ENCODE measurements at places on chromosomes 3 and 15. TPM values are rescaled to one million over a fixed set of nuclear protein-coding genes. Genes with fewer than 3 reads are reported as not detected.

Gene PLSCR2
- not detected for total RNA-seq

Gene APOD
- total RNA-seq = 6.8 TPM

Gene DNAH12
- not detected for total RNA-seq

Gene GHRL
- total RNA-seq = 3.8 TPM

Gene AADACL2
- not detected for total RNA-seq

Gene LXN
- 17.3 TPM for total RNA-seq

Gene MEIS2
- total RNA-seq = 27.7 TPM

Gene HGD
- total RNA-seq = 0.83 TPM

Gene KBTBD13
- total RNA-seq = not detected

Gene NPAP1
- not detected for total RNA-seq

Gene RBP2
- not detected for total RNA-seq

Gene HEG1
- 74.4 TPM for total RNA-seq

Gene SERINC4
- not detected for total RNA-seq

Gene SLC22A13
- total RNA-seq = 0.68 TPM

Gene UCN2
- 0.20 TPM for total RNA-seq

Gene CD200R1
- 9.8 TPM for total RNA-seq

Gene NPTN
- 101 TPM for total RNA-seq

Gene CHMP2B
- 30.1 TPM for total RNA-seq

Gene CTXND1
- 4.4 TPM for total RNA-seq

Gene IQGAP1
- 231 TPM for total RNA-seq

Gene NMD3
- 29.4 TPM for total RNA-seq

Gene ROPN1
- total RNA-seq = not detected

Gene PLA1A
- not detected for total RNA-seq

Gene MBD4
- total RNA-seq = 58.4 TPM

Gene CELF6
- total RNA-seq = 7.5 TPM

Gene ZBBX
- not detected for total RNA-seq

Gene CYP1A2
- not detected for total RNA-seq

Gene CFAP92
- 1.3 TPM for total RNA-seq

Gene LMCD1
- 80.6 TPM for total RNA-seq

Gene ACY1
- 16.7 TPM for total RNA-seq

Gene CCDC51
- 8.4 TPM for total RNA-seq

Gene GXYLT2
- total RNA-seq = 3.4 TPM

Gene SLC6A1
- 0.20 TPM for total RNA-seq

Gene DPPA2
- total RNA-seq = not detected

Gene TMEM158
- total RNA-seq = 1.7 TPM

Gene TSEN2
- 20.6 TPM for total RNA-seq

Gene ESYT3
- not detected for total RNA-seq

Gene DUOX1
- total RNA-seq = 0.09 TPM

Gene VILL
- total RNA-seq = 16.1 TPM

Gene LYZL4
- total RNA-seq = not detected

Gene STT3B
- 77.3 TPM for total RNA-seq

Gene TRIM42
- total RNA-seq = not detected

Gene ISLR
- total RNA-seq = 21.8 TPM

Gene SLC6A6
- total RNA-seq = 150 TPM

Gene ANAPC13
- total RNA-seq = 31.1 TPM

Gene SAMD7
- not detected for total RNA-seq
